DND-41 (cell line): ENCODE measurements at places on chromosomes 3 and 15.

- H3K4me1 ChIP-seq: peaks cover 31% of the 10 kb centered on the region
- H3K36me3 ChIP-seq: peaks cover 4% of the 10 kb centered on the region; the same call in 1 of the 2 replicates
- no peak overlapping the region for H3K4me3 ChIP-seq
- no peak overlapping the region for H3K27ac ChIP-seq
Measured at GRCh38 chr15:67799801-67800205, 25.5 kb upstream of the SKOR1 start.

DNA sequence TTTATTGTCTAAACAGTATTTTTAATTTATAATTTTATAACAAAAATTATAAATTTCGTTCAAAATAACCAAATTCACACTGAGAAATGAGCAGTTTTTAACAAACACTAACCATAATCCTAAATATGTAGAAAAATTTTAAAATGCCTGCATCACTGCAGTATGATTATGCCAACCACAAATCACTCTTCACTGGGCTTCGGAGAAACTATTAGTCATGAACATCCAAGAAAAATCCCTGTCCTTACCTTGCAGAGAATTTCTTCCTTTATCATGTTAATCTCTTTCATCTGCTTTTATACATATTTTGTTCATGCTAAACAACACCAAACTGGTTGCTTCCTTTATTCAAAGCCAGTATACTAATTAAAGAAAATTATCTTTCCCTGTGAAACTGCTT, 511.0 kb upstream of the ALCAM start:
- no peak overlapping the region for H3K4me3 ChIP-seq
- H3K27me3 ChIP-seq: no peaks in the 10 kb centered on the region
- no peaks in the 10 kb centered on the region for H3K4me1 ChIP-seq
- no peak for DNase-seq
- no peaks in the 10 kb centered on the region for H3K36me3 ChIP-seq

GRCh38 chr3:14805961-14806537, 12.7 kb upstream of the FGD5 start:
- H3K27ac ChIP-seq: no peak overlapping the region
- no peak for DNase-seq
- no peaks in the 10 kb centered on the region for H3K36me3 ChIP-seq
- H3K4me1 ChIP-seq: peaks cover 4% of the 10 kb centered on the region; the same call in 1 of the 2 replicates

- no peaks in the 10 kb centered on the region for H3K27me3 ChIP-seq
- DNase-seq: no peak
- H3K36me3 ChIP-seq: 0 out of 2 replicates have a peak, but pooled peaks cover 3% of the 10 kb centered on the region
Measured at GRCh38 chr3:17055374-17056276, 170.9 kb downstream of the PLCL2 start.

DNA sequence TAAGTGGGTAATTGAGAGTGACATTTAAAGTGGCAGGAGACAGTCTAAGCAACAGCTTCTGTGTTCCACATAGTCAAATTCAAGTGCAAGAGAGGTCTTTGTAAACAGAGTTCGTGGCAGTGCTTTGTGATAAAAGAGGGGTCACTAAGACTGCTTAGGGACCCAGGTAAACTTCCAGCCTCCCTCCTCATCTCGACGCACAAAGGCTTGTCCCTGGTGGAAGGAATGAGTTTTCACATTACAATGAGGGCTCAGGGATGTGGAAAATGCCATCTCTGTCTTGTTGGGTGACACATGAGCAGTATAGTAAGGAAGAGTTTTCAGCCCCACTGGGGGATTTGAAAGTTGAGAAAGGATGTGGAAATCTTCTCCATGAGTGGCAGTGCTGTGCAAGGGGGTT, 7.3 kb downstream of the GMNC start:
- no peaks in the 10 kb centered on the region for H3K27me3 ChIP-seq
- no peaks in the 10 kb centered on the region for H3K4me1 ChIP-seq
- DNase-seq: no peak

GRCh38 chr3:28449398-28449797, 100.8 kb upstream of the AZI2 start:
- no peaks in the 10 kb centered on the region for H3K36me3 ChIP-seq
- no peak overlapping the region for H3K4me3 ChIP-seq
- H3K27me3 ChIP-seq: no peaks in the 10 kb centered on the region
- no peak for DNase-seq
- no peaks in the 10 kb centered on the region for H3K4me1 ChIP-seq

- no peak overlapping the region for H3K27ac ChIP-seq
- peaks cover 75% of the 10 kb centered on the region for H3K36me3 ChIP-seq
- no peak overlapping the region for H3K4me3 ChIP-seq
- no peak for DNase-seq
Measured at GRCh38 chr15:100043692-100044091, 298.1 kb downstream of the ADAMTS17 start.

- H3K4me1 ChIP-seq: no peaks in the 10 kb centered on the region
- H3K4me3 ChIP-seq: no peak overlapping the region
- DNase-seq: no peak
- H3K27ac ChIP-seq: no peak overlapping the region
Measured at GRCh38 chr15:52514482-52514881, 14.2 kb downstream of the MYO5A start.
